ENCODE measurements at places on chromosomes 5 and 9.

- DNase-seq = no peak
Measured at GRCh38 chr5:100861148-100861547, 41.9 kb downstream of the ST8SIA4 start.

GRCh38 chr5:178213748-178214151, 9.4 kb downstream of the HNRNPAB start:
- DNase-seq = no peak

- peak; percentile 38 for DNase-seq
Measured at GRCh38 chr9:97695995-97696802, 941 bp downstream of the XPA start.

- no peak for DNase-seq
Measured at GRCh38 chr9:107036367-107036766, 173.4 kb downstream of the ZNF462 start.

GRCh38 chr5:107517185-107518033, 153.3 kb downstream of the EFNA5 start:
- no peak for DNase-seq

DNA sequence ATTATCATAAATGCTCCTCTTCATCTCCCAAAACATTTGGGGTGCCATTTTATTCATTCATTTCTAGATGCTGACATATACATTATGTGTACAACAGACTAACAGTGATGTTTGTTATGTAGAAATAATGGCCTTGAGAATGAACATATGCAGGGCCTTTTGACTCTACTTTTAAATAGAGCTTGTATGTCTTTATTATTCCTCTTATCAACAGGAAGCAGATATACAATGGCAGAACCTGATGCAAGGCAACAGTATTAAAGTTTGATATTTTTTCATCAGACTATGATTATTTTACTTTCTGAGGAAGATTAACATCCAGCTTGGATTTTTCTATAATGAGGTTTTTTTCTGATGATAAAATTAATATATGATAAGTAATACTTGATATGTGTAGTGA, 44.1 kb downstream of the SNX18 start:
- DNase-seq = no peak

GRCh38 chr9:134325813-134326723, at the start of gene RXRA:
Gene RXRA (plus strand): TSS chr9:134326455. CDS start chr9:134326632, 177 bp downstream.
- DNase-seq = peak; percentile 89

- DNase-seq = no peak
Measured at GRCh38 chr5:178827636-178828035, 32.1 kb upstream of the ZNF354B start.

DNA sequence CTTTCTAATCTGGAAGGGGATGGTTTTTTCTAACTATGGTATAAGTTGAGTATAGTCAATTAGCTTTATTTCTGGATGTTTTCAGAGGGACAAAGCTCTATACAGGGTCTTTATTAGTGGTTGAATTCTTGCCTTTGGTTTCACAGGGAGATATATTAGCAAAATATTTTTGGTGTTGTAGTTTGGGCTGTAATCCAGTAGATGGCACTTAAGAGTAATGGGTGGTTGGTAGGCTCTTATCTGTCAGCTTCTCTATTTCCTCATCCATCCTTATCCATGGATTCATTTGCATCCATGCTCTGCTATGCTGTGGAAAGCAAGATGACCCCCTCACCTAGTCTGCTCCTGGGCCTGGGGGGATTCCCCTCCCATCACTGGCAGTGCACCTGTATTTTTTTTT, 363.6 kb upstream of the CYLC2 start:
- DNase-seq = no peak

DNA sequence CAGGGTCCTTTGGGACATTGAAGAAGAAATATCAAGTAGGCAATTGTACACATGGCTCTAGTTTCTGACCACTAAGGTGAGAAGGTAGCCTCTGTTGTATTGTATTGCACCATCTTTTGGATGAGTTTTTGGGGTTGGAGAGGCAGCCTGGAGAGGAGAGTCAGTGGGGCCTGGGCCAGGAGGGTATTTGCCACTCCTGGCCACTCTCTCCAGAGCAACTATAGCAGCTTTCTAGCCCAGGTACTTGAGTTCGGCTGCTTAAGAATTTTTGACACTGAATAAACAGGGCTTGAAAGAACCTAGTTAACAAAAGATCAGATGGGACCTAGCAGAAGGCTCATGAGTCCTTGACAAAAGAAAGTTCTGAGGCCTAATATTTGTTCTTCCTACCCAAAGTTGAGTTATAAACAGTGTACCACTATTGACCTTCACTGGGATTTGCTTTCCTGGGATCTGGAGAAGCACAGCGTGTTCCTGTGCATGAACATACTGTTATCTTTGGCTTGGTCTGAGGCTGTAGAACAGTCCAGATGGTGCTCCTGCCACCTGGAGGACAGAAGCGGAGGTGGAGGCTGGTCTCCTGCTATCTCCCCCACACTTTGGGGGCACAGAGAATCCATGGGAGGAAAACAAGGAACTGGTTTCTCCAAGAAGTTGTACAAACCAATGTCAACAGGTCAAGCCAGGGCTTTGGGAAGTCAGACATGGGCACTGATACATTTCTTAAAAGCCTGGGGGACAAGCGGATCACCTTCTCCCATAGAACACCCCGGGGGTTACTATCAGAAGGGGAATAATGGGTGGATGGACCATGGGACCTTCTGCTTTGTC, 110.4 kb upstream of the LIFR start:
- DNase-seq = no peak

DNA sequence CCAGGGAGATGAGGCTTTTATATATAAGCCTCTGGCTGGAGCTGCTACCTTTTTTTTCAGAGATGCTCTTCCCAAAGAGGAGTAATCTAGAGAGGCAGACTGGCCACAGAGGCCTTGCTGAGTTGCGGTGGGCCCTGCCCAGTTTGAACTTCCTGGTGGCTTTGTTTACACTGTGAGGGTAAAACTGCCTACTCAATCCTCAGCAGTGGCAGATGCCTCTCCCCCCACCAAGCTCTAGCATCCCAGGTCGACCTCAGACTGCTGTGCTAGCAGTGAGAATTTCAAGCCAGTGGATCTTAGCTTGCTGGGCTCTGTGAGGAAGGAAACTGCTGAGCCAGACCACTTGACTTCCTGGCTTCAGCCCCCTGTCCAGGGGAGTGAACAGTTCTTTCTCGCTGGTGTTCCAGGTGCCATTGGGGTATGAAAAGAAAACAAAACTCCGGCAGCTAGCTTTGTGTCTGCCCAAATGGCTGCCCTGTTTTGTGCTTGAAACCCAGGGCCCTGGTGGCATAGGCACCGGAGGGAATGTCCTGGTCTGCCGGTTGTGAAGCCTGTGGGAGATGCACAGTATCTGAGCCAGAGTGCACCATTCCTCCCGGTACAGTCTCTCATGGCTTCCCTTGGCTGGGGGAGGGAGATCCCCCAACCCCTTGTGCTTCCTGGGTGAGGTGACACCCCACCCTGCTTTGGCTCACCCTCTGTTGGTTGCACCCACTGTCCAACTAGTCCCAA, 219.5 kb upstream of the IZUMO3 start:
- DNase-seq = no peak

GRCh38 chr9:33157960-33158842, 8.9 kb downstream of the B4GALT1 start:
- DNase-seq = no peak

GRCh38 chr5:64865662-64866061, 96.9 kb downstream of the CWC27 start:
- no peak for DNase-seq

DNA sequence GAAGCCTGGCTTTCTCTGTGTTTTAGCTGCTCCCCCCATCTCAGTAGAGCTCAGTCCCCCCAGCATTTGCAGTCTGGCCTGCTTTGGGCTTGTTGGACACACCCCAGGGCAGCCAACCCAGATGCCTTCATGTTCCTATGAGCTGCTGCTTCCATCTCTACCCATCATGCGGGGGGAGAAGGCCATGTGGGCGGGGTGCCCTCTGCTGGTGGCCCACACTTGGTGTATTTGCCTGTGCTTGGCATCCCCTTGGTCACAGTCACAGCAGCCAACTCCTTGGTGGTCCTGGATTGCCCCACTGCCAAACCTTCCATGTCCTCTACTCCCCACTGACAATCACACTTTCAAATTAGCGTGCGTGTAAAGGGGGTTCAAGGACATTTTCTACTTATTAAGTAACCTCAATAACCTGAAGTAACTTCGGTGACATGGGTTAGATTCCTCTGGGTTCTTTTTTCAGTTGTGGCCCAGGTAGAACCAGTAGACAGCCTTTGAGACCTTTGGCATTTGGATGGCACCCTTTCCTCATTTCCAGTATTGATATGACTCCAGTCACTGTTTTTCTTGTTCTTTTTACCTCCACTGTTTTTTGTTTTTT, 42.8 kb downstream of the SNX30 start:
- DNase-seq = peak; percentile 7

DNA sequence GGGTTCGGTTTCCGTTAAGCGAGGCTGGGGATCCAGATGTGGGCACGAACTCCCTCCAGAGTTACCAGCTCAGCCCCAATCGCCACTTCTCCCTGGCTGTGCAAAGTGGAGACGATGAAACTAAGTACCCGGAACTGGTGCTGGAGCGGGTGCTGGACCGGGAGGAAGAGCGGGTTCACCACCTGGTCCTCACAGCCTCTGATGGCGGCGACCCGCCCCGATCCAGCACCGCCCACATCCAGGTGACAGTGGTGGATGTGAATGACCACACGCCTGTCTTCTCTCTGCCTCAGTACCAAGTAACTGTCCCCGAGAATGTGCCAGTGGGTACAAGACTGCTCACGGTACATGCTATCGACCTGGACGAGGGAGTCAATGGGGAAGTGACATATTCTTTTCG, 803 bp downstream of the PCDHGA7 start:
- DNase-seq = no peak
